ENCODE measurements at places on chromosomes 12 and 14. TPM values are rescaled to one million over a fixed set of nuclear protein-coding genes. Genes with fewer than 3 reads are reported as not detected.

The GRIP1 gene
- total RNA-seq, result not detected

The HOXC4 gene
- total RNA-seq, result 1.5 TPM

The ETFBKMT gene
- 1.7 TPM for total RNA-seq

The ANKLE2 gene
- 68.8 TPM for total RNA-seq

The GLT8D2 gene
- 4.8 TPM for total RNA-seq

The FOXN4 gene
- 0.52 TPM for total RNA-seq

The ITGA5 gene
- total RNA-seq, result 49.7 TPM

The NUDT4 gene
- total RNA-seq, result 41.2 TPM

The TBX3 gene
- total RNA-seq, result 12.8 TPM

The RPGRIP1 gene
- not detected for total RNA-seq

The CLEC2A gene
- total RNA-seq, result not detected

The AVPR1A gene
- total RNA-seq, result 0.07 TPM

The RIPK3 gene
- total RNA-seq, result not detected

The SCYL2 gene
- 31.7 TPM for total RNA-seq

The AGAP2 gene
- total RNA-seq, result 15.8 TPM

The NTF3 gene
- total RNA-seq, result not detected

The CBLN3 gene
- 2.0 TPM for total RNA-seq

The ACSS3 gene
- total RNA-seq, result 0.30 TPM

The TMBIM6 gene
- total RNA-seq, result 510 TPM

The MGAT4C gene
- not detected for total RNA-seq

The PLEKHG7 gene
- not detected for total RNA-seq

The CCDC175 gene
- total RNA-seq, result not detected

The ALDH2 gene
- 32.9 TPM for total RNA-seq

The TAS2R43 gene
- not detected for total RNA-seq

The RDH12 gene
- 0.27 TPM for total RNA-seq

The STAC3 gene
- total RNA-seq, result 2.5 TPM

The LTB4R gene
- 14.8 TPM for total RNA-seq

The MED6 gene
- 39.6 TPM for total RNA-seq

The OR2AP1 gene
- not detected for total RNA-seq

The RNASE4 gene
- 3.9 TPM for total RNA-seq

The DRAM1 gene
- total RNA-seq, result 20.3 TPM

The CLEC2D gene
- 1.9 TPM for total RNA-seq

The KLHL33 gene
- total RNA-seq, result 0.05 TPM

The BDKRB2 gene
- total RNA-seq, result 0.49 TPM

The HPD gene
- total RNA-seq, result 1.1 TPM

The CDCA4 gene
- 62.4 TPM for total RNA-seq

The KCNK10 gene
- not detected for total RNA-seq

The OXA1L gene
- total RNA-seq, result 146 TPM

The PAPLN gene
- 9.6 TPM for total RNA-seq

The TULP3 gene
- 21.3 TPM for total RNA-seq

The RIMBP2 gene
- total RNA-seq, result not detected

The MIP gene
- total RNA-seq, result 0.79 TPM

The IFNG-AS1 gene
- total RNA-seq, result not detected

The SGPP1 gene
- 17.7 TPM for total RNA-seq

The DCN gene
- 3.6 TPM for total RNA-seq

The RHOJ gene
- not detected for total RNA-seq

The TSHR gene
- total RNA-seq, result not detected

The TIGAR gene
- total RNA-seq, result 13.7 TPM

The KLRB1 gene
- not detected for total RNA-seq

The OTOGL gene
- not detected for total RNA-seq

The SERPINA3 gene
- total RNA-seq, result 4.3 TPM

The YBX3 gene
- total RNA-seq, result 419 TPM

The PLA2G1B gene
- 2.0 TPM for total RNA-seq

The ACRBP gene
- 1.0 TPM for total RNA-seq

The NXPH4 gene
- 20.0 TPM for total RNA-seq

The HOTAIR gene
- 0.25 TPM for total RNA-seq

The TAS2R14 gene
- 1.9 TPM for total RNA-seq

Data from HCT116 (cell line).